ENCODE measurements at places on chromosomes 7 and 10. TPM values are rescaled to one million over a fixed set of nuclear protein-coding genes. Genes with fewer than 3 reads are reported as not detected.

- no peak overlapping the region for H3K27ac ChIP-seq
- H3K4me1 ChIP-seq = no peaks in the 10 kb centered on the region
- DNase-seq = no peak
- H3K36me3 ChIP-seq = no peaks in the 10 kb centered on the region
- no peak overlapping the region for H3K4me3 ChIP-seq
- H3K27me3 ChIP-seq = no peaks in the 10 kb centered on the region
Measured at GRCh38 chr10:2575460-2575859, 491.9 kb upstream of the PFKP start.

GRCh38 chr7:20340839-20341238 lies 10.1 kb downstream of the ITGB8 start:
- DNase-seq = no peak
- no peaks in the 10 kb centered on the region for H3K4me1 ChIP-seq
- H3K4me3 ChIP-seq = no peak overlapping the region
- H3K27me3 ChIP-seq = no peaks in the 10 kb centered on the region
- H3K27ac ChIP-seq = no peak overlapping the region
- no peaks in the 10 kb centered on the region for H3K36me3 ChIP-seq

DNA sequence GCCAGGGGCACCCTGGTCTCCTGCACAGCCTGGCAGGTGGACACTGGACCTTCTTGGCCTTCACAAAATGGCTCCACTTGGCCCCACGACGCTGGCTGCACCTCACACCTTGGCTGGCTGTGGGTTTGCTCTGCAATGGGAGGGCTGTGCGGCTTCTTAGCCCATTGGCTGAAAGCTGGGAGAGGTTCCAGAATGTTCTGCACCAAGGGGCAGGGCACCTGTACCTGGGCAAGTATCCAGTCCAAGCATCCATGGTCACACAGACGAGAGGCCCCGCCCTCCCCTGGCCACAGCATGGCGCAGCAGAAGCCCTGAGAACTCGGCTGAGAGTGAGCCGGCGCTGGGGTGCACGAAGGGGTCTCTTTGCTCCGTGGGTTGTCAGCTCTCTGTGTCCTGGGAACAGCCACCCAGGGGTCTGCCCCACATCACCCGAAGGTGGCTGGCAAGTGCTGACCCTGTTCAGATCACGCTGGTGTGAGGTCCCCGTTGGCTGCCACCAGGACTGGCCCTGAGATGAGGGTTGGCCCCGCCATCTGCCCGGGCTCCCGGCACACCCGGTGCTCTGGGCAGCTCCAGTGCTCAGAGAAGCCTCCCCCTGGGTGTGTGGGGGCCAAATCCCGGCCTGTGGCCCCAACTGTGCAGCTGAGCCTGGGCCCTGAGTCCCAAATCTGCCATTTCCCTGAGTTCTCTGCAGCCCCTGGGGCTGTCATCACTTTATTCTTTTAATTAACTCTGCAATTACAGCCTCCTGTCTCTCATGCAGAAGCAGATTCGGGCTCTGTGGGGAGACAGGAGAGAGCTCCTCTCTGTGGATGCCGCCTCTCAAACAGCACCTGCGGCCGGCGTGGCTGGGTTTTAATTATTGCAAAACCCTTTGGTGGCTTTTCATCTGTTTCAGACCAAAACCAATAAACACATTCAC lies 19.4 kb upstream of the ADGRA1 start:
- no peaks in the 10 kb centered on the region for H3K4me1 ChIP-seq
- H3K27ac ChIP-seq = no peak overlapping the region
- no peak overlapping the region for H3K4me3 ChIP-seq
- no peaks in the 10 kb centered on the region for H3K27me3 ChIP-seq
- H3K36me3 ChIP-seq = no peaks in the 10 kb centered on the region
- no peak for DNase-seq

DNA sequence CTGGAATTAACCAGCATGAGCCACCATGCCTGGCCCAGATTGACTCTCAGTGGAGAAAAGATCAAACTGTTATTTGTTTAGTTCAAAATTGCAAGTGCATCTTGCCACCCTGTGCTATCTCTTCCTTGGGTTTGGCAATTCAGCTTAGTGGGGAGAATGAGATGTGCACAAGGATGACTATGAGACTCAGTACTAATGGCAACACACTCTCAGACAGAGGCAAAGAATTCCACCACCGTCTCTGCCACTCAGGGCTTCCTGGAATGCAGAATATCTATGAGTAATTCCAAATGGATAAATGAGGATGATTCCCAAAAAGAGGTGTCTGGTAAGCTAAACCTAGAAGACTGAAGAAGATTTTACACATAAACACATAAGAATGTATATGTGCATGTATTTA lies 525.8 kb downstream of the NRG3 start:
- H3K27me3 ChIP-seq = no peaks in the 10 kb centered on the region
- no peaks in the 10 kb centered on the region for H3K4me1 ChIP-seq
- no peak for DNase-seq
- H3K36me3 ChIP-seq = no peaks in the 10 kb centered on the region
- H3K27ac ChIP-seq = no peak overlapping the region

- H3K4me1 ChIP-seq = no peaks in the 10 kb centered on the region
- no peaks in the 10 kb centered on the region for H3K36me3 ChIP-seq
- no peaks in the 10 kb centered on the region for H3K27me3 ChIP-seq
- DNase-seq = no peak
- H3K4me3 ChIP-seq = peak overlapping the region; percentile 43
Measured at GRCh38 chr10:92420546-92421275, 129.7 kb downstream of the MARCHF5 start.

DNA sequence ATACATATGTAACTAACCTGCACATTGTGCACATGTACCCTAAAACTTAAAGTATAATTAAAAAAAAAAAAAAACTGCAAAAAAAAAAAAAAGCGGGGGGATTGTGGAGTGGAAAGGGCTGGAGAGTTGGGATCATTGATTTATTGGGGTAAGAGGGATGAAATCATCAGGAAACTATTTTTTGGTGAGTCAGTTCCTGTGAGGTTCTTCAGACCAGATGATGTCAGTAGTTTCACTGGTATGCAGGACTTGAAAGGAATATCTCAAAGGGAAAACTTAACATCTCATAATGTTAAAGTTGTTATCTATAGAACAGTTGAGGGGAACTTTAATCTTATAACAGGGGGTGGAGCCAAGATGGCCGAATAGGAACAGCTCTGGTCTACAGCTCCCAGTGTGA lies 32.6 kb upstream of the TECTB start:
- H3K36me3 ChIP-seq = no peaks in the 10 kb centered on the region
- no peak for DNase-seq
- no peak overlapping the region for H3K4me3 ChIP-seq
- no peak overlapping the region for H3K27ac ChIP-seq

- no peak overlapping the region for H3K27ac ChIP-seq
- no peaks in the 10 kb centered on the region for H3K4me1 ChIP-seq
- no peak for DNase-seq
Measured at GRCh38 chr7:124219681-124220080, 186.8 kb upstream of the TMEM229A start.

DNA sequence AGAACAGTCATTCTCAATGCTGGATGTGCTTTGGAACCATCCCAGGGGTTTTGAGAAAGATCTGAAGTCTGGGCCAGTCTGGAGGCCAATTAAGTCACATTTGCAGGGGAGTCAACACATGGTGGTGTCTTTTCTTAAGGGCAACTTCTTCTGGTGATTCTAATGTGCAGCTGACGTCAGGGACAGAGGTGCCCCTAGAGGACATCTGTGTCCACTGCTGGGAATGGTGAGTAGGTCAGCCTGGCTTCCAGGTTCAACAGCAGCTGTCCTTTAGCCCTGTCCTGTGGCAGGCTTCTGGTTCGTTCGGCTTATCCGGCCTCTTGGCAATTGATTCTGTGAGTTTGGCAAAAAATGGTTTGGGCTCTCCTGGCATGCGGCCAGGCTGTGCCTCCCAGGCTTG lies 269.7 kb upstream of the HABP2 start:
- no peak overlapping the region for H3K27ac ChIP-seq
- no peak overlapping the region for H3K4me3 ChIP-seq
- no peaks in the 10 kb centered on the region for H3K4me1 ChIP-seq
- no peaks in the 10 kb centered on the region for H3K27me3 ChIP-seq
- DNase-seq = no peak

DNA sequence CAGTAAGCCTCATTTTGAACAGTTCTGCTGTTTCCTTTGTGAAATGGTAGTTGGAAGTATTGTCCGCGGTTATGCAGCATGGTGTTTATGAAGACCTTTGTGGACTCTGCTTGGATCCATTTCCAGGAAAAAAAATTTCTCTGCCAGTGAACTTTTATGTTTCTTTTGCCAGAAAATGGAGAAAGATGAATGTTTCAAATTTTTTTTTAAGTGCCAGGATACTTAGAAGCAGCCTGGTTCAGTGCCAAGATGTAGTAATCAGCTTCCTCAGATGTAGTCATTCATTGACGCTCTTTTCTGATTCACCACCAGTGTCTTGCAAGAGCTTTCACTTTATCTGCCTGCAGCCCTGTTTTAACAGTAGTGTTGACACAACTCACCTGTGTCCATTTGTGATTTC lies 258.2 kb downstream of the SDK1 start:
- peaks cover 7% of the 10 kb centered on the region for H3K4me1 ChIP-seq
- no peaks in the 10 kb centered on the region for H3K36me3 ChIP-seq
- no peak overlapping the region for H3K4me3 ChIP-seq
- H3K27me3 ChIP-seq = no peaks in the 10 kb centered on the region

GRCh38 chr7:155375337-155376277 lies 77.9 kb downstream of the INSIG1 start:
- no peak overlapping the region for H3K4me3 ChIP-seq
- H3K36me3 ChIP-seq = no peaks in the 10 kb centered on the region
- no peak for DNase-seq
- no peak overlapping the region for H3K27ac ChIP-seq
- peaks cover 59% of the 10 kb centered on the region for H3K4me1 ChIP-seq

GRCh38 chr10:37860494-37861190 lies 3.2 kb upstream of the ZNF248 start:
- no peak for DNase-seq
- no peak overlapping the region for H3K4me3 ChIP-seq
- H3K36me3 ChIP-seq = no peaks in the 10 kb centered on the region
- H3K27ac ChIP-seq = no peak overlapping the region
- H3K4me1 ChIP-seq = no peaks in the 10 kb centered on the region

- H3K27ac ChIP-seq = no peak overlapping the region
- H3K36me3 ChIP-seq = no peaks in the 10 kb centered on the region
- no peak overlapping the region for H3K4me3 ChIP-seq
- DNase-seq = no peak
- no peaks in the 10 kb centered on the region for H3K4me1 ChIP-seq
- no peaks in the 10 kb centered on the region for H3K27me3 ChIP-seq
Measured at GRCh38 chr10:126504063-126504760, 115.9 kb upstream of the ADAM12 start.

Gene FLNC
- total RNA-seq = 646 TPM

Gene NXPH1
- not detected for total RNA-seq

Gene GPC2
- total RNA-seq = not detected

Gene FOXP2
- total RNA-seq = 2.0 TPM

Gene GIMAP5
- total RNA-seq = 14.5 TPM

Gene NOS3
- total RNA-seq = 14.5 TPM

All from right atrium auricular region (tissue), 2 donors.